Neural cell (in vitro differentiated cells): ENCODE measurements at places on chromosomes 4 and X. TPM values are rescaled to one million over a fixed set of nuclear protein-coding genes. Genes with fewer than 3 reads are reported as not detected.

Gene SLC16A2
- 14.5 and 17.4 TPM in 2 replicates for polyA plus RNA-seq

Gene USP46
- polyA plus RNA-seq, result 14.1 and 14.9 TPM in 2 replicates

Gene CNGA1
- polyA plus RNA-seq, result not detected in 2 replicates

Gene CDX4
- polyA plus RNA-seq, result not detected in 2 replicates

Gene CPLX1
- polyA plus RNA-seq, result 5.1 and 7.6 TPM in 2 replicates

Gene SRPX2
- 0.59 TPM in 1 of 2 replicates, not detected in the other for polyA plus RNA-seq

Gene AMTN
- not detected in 2 replicates for polyA plus RNA-seq

Gene SSX4
- polyA plus RNA-seq, result not detected in 2 replicates

Gene MAGEB1
- polyA plus RNA-seq, result not detected in 2 replicates

Gene CORIN
- 0.25 and 1.2 TPM in 2 replicates for polyA plus RNA-seq

Gene ARL9
- 0.11 and 0.22 TPM in 2 replicates for polyA plus RNA-seq

Gene SAGE1
- not detected in 2 replicates for polyA plus RNA-seq

Gene SLC25A53
- polyA plus RNA-seq, result 4.8 and 6.6 TPM in 2 replicates

Gene GAGE12H
- polyA plus RNA-seq, result not detected in 2 replicates

Gene ADH1A
- not detected in 2 replicates for polyA plus RNA-seq

Gene KLF8
- polyA plus RNA-seq, result 1.8 and 4.1 TPM in 2 replicates

Gene CDS1
- 5.2 and 6.1 TPM in 2 replicates for polyA plus RNA-seq

Gene NXF2B
- not detected in 2 replicates for polyA plus RNA-seq

Gene MAGEB2
- polyA plus RNA-seq, result not detected in 2 replicates

Gene ODAPH
- polyA plus RNA-seq, result 0.17 and 2.5 TPM in 2 replicates

Gene PPEF2
- 0.28 TPM in 1 of 2 replicates, not detected in the other for polyA plus RNA-seq

Gene GK2
- polyA plus RNA-seq, result not detected in 2 replicates

Gene SLC26A1
- 0.12 and 1.1 TPM in 2 replicates for polyA plus RNA-seq

Gene HSFX3
- not detected in 2 replicates for polyA plus RNA-seq

Gene POU4F2
- 0.24 TPM in 1 of 2 replicates, not detected in the other for polyA plus RNA-seq

Gene CACNA1F
- polyA plus RNA-seq, result not detected in 2 replicates

Gene EOLA2
- 21.7 and 26.7 TPM in 2 replicates for polyA plus RNA-seq

Gene QRFPR
- 0.54 and 1.0 TPM in 2 replicates for polyA plus RNA-seq

Gene DUSP9
- 0.94 and 3.2 TPM in 2 replicates for polyA plus RNA-seq

Gene TRIM60
- polyA plus RNA-seq, result not detected in 2 replicates

Gene MTMR8
- 1.8 and 2.1 TPM in 2 replicates for polyA plus RNA-seq

Gene APBB2
- polyA plus RNA-seq, result 41.9 and 54.9 TPM in 2 replicates

Gene CENPVL2
- polyA plus RNA-seq, result 3.2 and 5.6 TPM in 2 replicates

Gene ZFP42
- polyA plus RNA-seq, result not detected in 2 replicates

Gene GBA3
- polyA plus RNA-seq, result not detected in 2 replicates

Gene TKTL2
- 0.34 and 0.42 TPM in 2 replicates for polyA plus RNA-seq

Gene MAOB
- not detected in 2 replicates for polyA plus RNA-seq

Gene TGIF2LX
- polyA plus RNA-seq, result not detected in 2 replicates

Gene FRAS1
- 2.8 and 3.5 TPM in 2 replicates for polyA plus RNA-seq

Gene GPAT3
- polyA plus RNA-seq, result not detected in 2 replicates
